ENCODE measurements at places on chromosomes 1 and 21. TPM values are rescaled to one million over a fixed set of nuclear protein-coding genes. Genes with fewer than 3 reads are reported as not detected.

B4GALT3 gene
- 40.8 TPM for total RNA-seq

PRDX1 gene
- total RNA-seq, result 185 TPM

BSND gene
- total RNA-seq, result 3.7 TPM

NTMT2 gene
- not detected for total RNA-seq

ARPC5 gene
- total RNA-seq, result 129 TPM

FOXD3 gene
- 2.2 TPM for total RNA-seq

LRRC38 gene
- total RNA-seq, result 7.4 TPM

CDK18 gene
- total RNA-seq, result 22.9 TPM

NCF2 gene
- total RNA-seq, result 13.4 TPM

EPB41 gene
- 57.3 TPM for total RNA-seq

MRPS21 gene
- total RNA-seq, result 40.4 TPM

TRAF3IP3 gene
- 4.3 TPM for total RNA-seq

MXRA8 gene
- 142 TPM for total RNA-seq

ADORA1 gene
- 4.9 TPM for total RNA-seq

F5 gene
- 3.0 TPM for total RNA-seq

OPTC gene
- not detected for total RNA-seq

FMO3 gene
- 0.12 TPM for total RNA-seq

KCNA2 gene
- total RNA-seq, result 0.35 TPM

All from metanephros (tissue), 2 donors.